ENCODE measurements at places on chromosomes 13 and 19. TPM values are rescaled to one million over a fixed set of nuclear protein-coding genes. Genes with fewer than 3 reads are reported as not detected.

Gene SMAD9
- total RNA-seq = 2.1 TPM

Gene CACNA1A
- total RNA-seq = 0.15 TPM

Gene IGLON5
- total RNA-seq = not detected

Gene LILRA6
- total RNA-seq = not detected

Gene ZNF30
- total RNA-seq = 1.8 TPM

Gene UQCRFS1
- total RNA-seq = 40.5 TPM

Gene GAPDHS
- not detected for total RNA-seq

Gene OR4F17
- total RNA-seq = not detected

Gene CIC
- total RNA-seq = 53.2 TPM

Gene NKG7
- total RNA-seq = not detected

Gene OVOL3
- total RNA-seq = not detected
